ENCODE measurements at places on chromosomes 4 and X. TPM values are rescaled to one million over a fixed set of nuclear protein-coding genes. Genes with fewer than 3 reads are reported as not detected.
A peak's percentile ranks its signal among the peaks of the same experiment; 100 is the strongest.

GRCh38 chr4:184959786-184960185, 58.5 kb upstream of the HELT start:
- no peak for DNase-seq

GRCh38 chr4:40316333-40316781, 18.8 kb upstream of the CHRNA9 start:
- peak; percentile 95 for DNase-seq

DNA sequence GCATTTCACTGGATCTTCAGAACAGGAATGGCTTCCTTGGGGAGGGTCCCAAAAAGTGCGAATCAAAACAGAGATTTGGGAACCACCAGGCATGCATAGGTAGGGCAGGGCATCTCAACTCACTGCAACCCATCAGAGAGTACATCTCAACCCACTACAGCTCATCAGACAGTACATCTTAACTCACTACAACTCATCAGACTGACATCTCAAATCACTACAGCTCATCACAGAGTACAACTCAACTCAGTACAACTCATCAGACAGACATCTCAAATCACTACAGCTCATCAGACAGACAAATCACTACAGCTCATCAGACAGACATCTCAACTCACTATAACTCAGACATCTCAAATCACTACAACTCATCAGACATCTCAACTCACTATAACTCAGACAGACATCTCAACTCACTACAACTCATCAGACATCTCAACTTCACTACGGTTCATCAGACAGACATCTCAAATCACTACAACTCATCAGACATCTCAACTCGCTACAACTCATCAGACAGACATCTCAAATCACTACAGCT, 47.5 kb upstream of the CLDN34 start:
- peak; percentile 25 for DNase-seq

DNA sequence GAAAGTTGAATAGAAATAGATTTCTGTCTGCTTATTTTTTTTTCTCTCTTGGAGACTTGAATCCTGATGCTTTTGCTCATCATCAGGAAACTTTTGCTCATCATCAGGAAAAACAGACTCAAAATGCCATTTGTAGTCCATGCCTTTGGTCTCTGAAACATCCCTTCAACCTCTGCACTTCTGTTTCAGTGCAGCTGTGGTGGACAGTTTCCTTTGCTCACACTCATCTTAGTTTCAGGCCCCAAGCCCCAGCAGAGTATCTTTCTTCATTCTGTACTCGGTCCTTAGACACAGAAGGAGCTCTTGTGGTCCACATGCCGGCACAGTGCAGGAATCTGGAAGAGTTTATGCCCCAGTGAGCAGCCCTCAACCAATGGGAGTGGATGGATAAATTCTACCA, 337.9 kb downstream of the PPP3CA start:
- no peak for DNase-seq

DNA sequence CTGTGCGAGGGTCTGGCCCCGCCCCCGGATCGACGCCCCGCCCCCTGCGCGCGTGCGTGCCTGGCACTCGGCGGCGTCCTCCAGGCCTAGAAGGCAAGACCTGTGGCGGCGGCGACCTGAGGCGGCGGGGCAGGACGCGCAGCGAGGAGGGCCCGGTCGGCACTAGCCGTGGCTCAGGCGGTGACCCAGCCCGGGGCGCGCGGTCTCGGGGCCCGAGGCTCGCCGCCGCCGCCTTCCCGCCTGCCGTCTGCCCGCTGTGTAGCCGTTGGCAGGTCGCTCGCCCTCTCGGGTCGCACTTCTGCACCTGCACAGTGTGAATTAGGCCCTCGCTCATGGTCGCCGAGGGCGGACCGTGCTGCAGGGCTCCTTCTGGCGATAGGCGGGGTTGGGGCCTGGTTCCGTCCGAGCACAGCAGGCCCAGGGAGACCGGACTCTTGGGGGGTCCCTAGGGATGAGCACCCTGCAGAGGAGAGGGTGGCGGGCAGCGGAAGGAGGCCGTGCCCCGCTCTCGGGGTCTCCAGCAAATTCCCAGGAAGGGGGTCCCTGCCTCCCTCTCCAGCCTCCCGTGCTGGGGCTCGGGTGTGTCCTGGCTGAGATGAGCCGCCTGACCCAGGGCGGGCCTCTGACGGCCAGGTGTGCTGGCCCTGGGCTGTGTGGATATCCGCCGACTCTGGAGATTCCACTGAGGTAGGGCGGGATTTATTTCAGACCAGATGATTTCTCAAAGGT, 557 bp upstream of the FAM53A start:
- DNase-seq = no peak

GRCh38 chr4:26424153-26424552, 66.1 kb downstream of the CCKAR start:
- DNase-seq = no peak

DNA sequence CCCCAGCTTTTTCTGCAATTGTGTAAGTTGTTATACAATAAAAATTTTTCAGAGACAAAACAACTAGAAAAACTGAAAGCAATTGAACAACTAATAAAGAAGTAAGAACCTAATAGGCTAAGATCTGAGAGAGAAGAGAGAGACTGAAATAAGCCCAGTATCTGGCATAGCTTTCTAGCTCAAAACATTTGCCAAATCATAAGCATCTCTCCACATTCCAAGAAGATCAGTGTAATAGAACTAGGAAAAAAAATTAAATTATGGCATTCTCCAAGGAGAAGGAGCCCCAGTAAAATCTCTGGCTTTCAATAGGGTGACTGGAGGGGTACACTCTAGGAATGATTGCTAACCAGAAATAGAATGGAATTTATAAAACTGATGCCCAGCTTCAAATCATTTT, 19.0 kb upstream of the PPP3CA start:
- no peak for DNase-seq

DNA sequence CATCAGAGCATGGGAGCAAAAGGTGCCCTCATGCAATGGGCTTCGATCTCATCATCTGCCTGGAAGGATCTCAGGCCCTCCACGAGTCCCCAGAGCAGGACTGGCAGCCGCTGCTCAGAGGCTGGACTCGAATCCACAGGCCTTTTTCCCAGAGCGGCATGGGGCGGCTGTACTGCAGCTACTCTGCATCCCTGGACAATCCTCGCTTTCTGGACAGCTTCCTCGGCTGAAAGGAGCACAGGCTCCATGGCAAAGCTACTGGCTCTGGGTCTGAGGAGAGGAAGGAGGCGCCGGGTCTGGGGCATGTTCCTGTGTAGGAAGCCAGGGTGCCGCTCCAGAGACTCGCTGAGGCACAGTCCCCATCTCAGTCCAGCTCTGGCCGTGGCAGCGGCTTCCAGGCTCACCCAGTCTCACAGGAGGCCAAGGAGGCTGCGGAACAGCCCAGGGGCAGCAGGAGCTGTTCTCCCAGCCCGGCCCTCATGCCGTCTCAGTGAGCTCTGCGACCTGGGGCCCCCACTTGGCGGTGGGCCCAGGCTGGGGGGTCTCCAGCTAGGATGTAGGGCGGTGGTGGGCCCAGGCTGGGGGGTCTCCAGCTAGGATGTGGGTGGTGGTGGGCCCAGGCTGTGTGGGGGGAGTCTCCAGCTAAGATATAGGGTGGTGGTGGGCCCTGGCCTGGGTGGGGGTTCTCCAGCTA, 2.7 kb upstream of the SPON2 start:
- no peak for DNase-seq

The HTT gene
- 24.0 TPM for total RNA-seq

The CSAG1 gene
- total RNA-seq = not detected

The MRPL1 gene
- 24.7 TPM for total RNA-seq

The RASSF6 gene
- 7.4 TPM for total RNA-seq

All from bronchial epithelial cell (primary cell).